ENCODE measurements at places on chromosomes 11 and 22. TPM values are rescaled to one million over a fixed set of nuclear protein-coding genes. Genes with fewer than 3 reads are reported as not detected.

Gene PIK3C2A
- total RNA-seq, result 68.3 TPM

DNA sequence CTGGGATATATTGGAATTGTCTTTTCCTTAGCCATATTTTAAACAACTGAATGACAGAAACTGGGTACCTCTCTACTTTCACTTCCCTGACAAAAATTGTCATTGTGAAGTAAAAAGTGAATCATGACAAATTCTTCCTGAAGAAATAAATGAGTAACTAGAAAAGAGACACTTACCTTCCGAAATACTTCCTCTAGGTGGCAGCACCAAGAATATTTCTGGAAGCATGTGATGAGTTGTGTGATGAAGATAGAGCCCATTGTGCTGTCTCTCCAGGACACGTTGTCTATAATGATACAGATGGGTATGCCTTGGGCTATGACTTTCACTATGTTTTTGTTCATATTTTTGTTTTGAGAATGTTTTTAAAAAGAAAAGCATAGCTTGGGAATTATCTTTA lies 21.5 kb downstream of the CASP4 start:
- H3K27me3 ChIP-seq, result no peaks in the 10 kb centered on the region
- H3K36me3 ChIP-seq, result no peaks in the 10 kb centered on the region
- no peaks in the 10 kb centered on the region for H3K4me1 ChIP-seq
- H3K27ac ChIP-seq, result no peak overlapping the region
- H3K4me3 ChIP-seq, result no peak overlapping the region
- peak; percentile 33 for DNase-seq

Gene MS4A3
- total RNA-seq, result 0.13 TPM

DNA sequence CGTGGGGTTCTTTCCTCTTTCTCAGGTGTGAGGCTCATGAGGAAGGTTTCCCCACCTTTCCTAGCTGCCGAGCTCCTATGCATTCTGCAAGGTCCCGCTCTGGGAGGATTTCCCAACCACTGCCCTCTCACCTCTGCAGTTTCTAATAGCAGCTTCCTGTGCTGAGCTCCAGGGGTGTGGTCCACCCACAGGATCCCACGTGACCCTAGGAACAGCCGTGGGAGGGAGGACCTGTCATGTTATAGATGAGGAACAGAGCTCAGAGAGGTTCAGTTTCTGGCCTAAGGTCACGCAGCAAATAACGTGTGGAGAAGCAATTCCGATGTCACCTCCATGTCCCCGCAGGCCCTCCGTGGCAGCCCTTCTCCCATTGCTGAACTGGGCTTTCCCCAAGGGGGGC lies 38.5 kb downstream of the FLRT1 start:
- H3K27ac ChIP-seq, result no peak overlapping the region
- H3K4me1 ChIP-seq, result no peaks in the 10 kb centered on the region
- H3K36me3 ChIP-seq, result no peaks in the 10 kb centered on the region
- no peaks in the 10 kb centered on the region for H3K27me3 ChIP-seq

DNA sequence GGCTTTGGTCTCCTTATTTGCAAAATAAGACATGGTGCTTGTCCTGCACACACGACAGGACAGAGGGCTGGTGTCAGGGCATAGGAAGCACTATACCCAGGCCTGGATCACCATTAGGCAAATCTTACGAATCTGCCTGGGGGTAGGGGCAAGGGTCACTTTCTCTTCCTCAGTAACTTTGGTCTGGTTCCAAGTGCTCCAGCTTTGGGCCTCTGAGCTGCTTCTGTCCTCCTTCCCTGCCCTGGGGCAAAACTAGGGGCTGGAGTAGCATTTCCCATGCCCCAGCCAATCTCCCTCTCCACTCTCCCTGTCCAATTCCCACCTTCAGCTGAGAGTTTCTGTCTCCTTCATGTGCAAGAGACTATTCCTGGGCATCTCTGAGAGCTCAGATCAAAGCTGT lies 123.7 kb upstream of the NECTIN1 start:
- no peaks in the 10 kb centered on the region for H3K36me3 ChIP-seq
- H3K4me3 ChIP-seq, result no peak overlapping the region
- no peaks in the 10 kb centered on the region for H3K4me1 ChIP-seq

DNA sequence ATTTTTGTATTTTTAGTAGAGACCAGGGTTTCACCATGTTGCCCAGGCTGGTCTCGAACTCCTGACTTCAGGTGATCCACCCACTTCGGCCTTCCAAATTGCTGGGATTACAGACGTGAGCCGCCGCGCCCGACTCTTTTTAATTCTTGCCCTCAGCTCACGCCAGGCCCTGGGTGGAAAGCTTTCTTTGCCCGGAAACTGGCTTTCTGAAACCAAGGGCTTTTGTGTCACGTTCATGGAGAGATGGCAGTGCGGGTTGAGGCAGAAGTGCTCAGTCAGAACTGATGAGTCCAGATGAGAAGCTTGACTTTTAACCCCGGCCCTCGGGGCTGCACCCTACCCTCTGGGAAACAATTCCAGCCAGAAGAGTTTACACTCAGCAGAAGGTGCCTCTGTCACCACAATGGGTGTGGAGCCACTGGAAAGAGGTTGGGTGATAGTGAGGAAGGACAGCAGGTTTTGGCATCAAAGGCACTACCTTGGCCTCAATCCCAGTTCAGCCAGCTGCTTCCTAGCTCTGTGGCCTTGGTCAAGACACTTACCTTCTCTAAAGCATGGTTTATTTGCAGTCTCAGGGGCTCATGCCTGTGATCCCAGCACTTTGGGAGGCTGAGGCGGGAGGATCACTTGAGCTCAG lies 890 bp upstream of the ARFGAP3 start:
- H3K27ac ChIP-seq, result no peak overlapping the region
- H3K4me1 ChIP-seq, result peaks cover 6% of the 10 kb centered on the region
- no peak for DNase-seq
- no peaks in the 10 kb centered on the region for H3K36me3 ChIP-seq

DNA sequence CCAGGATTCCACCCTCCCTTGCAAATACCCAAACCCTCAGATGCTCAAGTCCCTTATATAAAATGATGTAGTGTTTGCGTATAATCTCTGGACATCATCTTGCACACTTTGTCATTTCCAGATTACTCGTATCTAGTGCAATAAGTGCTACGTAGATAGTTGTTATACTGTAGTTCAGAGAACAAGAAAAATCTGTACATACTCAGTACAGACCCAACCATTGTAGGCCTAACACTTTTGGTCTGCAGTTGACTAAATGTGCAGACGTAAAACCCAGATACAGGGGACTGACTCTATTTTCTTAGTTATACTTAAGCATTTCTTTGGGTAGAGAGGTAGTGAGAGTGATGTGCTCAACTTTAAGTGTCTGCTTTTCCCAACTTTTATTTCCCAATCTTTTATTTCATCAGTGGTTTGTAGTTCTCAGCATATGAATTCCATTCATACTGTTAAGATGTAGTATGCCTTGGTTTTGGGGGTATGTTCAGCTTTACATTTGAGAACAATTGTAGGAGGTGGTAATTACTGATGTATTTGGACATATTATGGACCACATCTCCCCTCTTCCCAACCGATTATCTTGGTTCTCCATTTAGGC lies 43.9 kb downstream of the DDX6 start:
- no peak overlapping the region for H3K4me3 ChIP-seq
- no peak for DNase-seq
- H3K27me3 ChIP-seq, result no peaks in the 10 kb centered on the region
- no peak overlapping the region for H3K27ac ChIP-seq

Gene FSHB
- not detected for total RNA-seq

DNA sequence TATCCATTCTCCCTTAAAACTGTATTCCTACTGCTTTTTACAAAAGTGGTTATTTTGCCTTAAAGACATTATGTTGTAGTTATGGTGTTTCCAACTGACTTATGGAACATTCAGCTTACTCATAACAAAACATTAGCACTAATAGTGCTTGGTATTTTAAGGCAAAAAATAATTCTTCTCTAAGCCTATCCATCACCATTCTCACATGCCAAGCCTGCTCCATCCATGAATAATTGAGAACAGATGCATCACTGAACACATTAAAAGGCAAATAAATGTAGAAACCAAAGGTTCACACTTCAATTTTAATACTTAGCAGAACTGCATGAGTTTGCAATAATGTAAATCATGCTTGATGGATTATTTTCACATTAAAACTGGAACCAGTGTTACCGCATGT lies 42.3 kb upstream of the DDI1 start:
- H3K27ac ChIP-seq, result no peak overlapping the region
- no peaks in the 10 kb centered on the region for H3K4me1 ChIP-seq
- DNase-seq, result no peak
- H3K27me3 ChIP-seq, result no peaks in the 10 kb centered on the region

DNA sequence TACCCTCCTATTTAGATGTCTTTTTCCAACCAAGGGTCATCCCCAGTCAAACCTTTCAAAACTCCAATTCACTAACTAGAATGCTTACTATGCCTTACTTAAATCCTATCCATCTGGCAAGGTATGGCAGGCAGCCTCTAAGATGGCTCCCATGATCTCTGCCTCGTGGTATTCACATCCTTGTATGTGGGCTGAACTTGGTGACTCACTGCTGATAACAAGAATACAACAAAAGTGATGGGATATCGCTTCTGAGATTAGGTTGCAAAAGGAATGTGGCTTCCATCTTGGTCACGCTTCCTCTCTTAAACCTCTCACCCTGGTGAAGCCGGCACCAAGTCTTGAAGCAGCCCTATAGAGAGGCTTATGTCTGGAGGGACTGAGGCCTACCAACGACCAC lies 29.6 kb upstream of the UPB1 start:
- no peak overlapping the region for H3K4me3 ChIP-seq
- no peak overlapping the region for H3K27ac ChIP-seq
- peaks cover 8% of the 10 kb centered on the region for H3K4me1 ChIP-seq

Gene OR8A1
- total RNA-seq, result not detected

Gene PARVA
- total RNA-seq, result 29.1 TPM

Gene CLCF1
- 9.3 TPM for total RNA-seq

GRCh38 chr11:65525546-65526480 lies 930 bp downstream of the SCYL1 start:
- peaks cover 6% of the 10 kb centered on the region for H3K36me3 ChIP-seq
- no peak for DNase-seq
- H3K4me1 ChIP-seq, result peaks cover 5% of the 10 kb centered on the region
- H3K27ac ChIP-seq, result peak overlapping the region; percentile 78

Gene CTSC
- 80.2 TPM for total RNA-seq

- no peaks in the 10 kb centered on the region for H3K27me3 ChIP-seq
- no peaks in the 10 kb centered on the region for H3K4me1 ChIP-seq
- H3K36me3 ChIP-seq, result no peaks in the 10 kb centered on the region
- DNase-seq, result no peak
- H3K4me3 ChIP-seq, result no peak overlapping the region
- no peak overlapping the region for H3K27ac ChIP-seq
Observed at GRCh38 chr11:79087238-79087960, 353.4 kb downstream of the TENM4 start.

Gene LRFN4
- total RNA-seq, result 56.7 TPM

DNA sequence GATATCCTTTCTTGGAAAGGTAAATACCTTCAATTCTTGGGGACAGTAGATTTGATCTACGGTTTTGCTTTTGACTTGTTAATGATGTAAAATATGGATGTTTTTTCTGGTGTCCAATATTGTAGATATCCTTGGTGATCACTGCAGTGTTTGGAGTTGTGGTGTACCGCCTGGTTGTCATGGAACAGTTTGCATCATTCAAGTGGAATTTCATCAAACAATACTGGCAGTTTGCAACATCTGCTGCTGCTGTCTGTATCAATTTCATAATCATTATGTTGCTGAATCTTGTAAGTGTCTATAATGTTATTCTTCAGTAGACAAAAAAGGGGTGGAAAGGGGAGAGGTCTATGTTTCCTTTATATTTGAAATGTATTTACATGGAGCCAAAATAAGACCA lies 27.4 kb upstream of the MUC15 start:
- no peaks in the 10 kb centered on the region for H3K36me3 ChIP-seq
- H3K27ac ChIP-seq, result no peak overlapping the region
- no peaks in the 10 kb centered on the region for H3K27me3 ChIP-seq
- no peak for DNase-seq
- H3K4me1 ChIP-seq, result no peaks in the 10 kb centered on the region

DNA sequence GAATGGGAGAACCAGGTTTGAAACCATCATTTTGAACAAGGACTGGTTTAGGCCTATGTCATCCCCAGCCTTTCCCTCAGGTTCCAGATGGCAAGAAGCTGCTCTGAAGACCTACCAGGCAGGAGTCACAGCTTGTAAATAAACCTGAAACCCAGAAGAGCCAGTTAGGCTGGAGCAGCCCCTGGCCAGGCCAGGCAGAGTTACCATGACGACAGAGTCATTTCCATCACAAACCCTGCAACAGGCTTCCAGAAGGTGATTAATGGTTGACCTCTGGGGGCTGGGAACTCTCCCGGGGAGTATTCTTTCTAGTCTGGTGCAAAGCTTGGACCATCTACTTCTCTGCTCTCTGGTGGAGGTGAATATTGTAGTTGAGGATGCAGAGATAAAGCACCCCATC lies 164.1 kb upstream of the NCAM1 start:
- no peaks in the 10 kb centered on the region for H3K36me3 ChIP-seq
- no peak overlapping the region for H3K4me3 ChIP-seq
- H3K27ac ChIP-seq, result no peak overlapping the region
- peaks cover 7% of the 10 kb centered on the region for H3K27me3 ChIP-seq
- H3K4me1 ChIP-seq, result no peaks in the 10 kb centered on the region
- no peak for DNase-seq

- no peaks in the 10 kb centered on the region for H3K4me1 ChIP-seq
- H3K4me3 ChIP-seq, result no peak overlapping the region
- H3K36me3 ChIP-seq, result no peaks in the 10 kb centered on the region
Observed at GRCh38 chr11:108724974-108725689, 60.3 kb downstream of the DDX10 start.

GRCh38 chr11:64503186-64503753 lies 87.8 kb upstream of the SLC22A12 start:
- no peak for DNase-seq
- H3K27ac ChIP-seq, result no peak overlapping the region
- no peaks in the 10 kb centered on the region for H3K4me1 ChIP-seq
- H3K4me3 ChIP-seq, result no peak overlapping the region

DNA sequence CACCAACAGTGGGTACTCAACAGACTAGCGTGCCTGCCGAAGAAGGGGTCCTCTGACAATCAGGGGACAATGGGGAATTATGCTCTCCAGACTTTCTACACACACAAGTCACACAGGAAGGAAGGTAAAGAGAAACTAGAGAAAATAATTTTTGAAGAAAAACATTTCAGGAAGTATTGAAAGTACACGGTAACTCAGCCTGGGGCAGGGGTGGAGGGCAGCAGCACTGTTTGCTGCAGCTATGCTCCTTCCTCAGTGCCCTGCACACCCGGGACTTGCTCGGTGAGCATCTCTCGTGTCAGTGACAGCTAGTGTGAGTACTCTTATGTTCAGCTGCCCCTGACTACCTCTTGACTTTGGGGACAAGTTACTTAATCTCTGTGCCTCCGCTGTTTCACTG lies 18.0 kb upstream of the APOA1 start:
- peaks cover 3% of the 10 kb centered on the region for H3K36me3 ChIP-seq
- H3K27me3 ChIP-seq, result no peaks in the 10 kb centered on the region
- no peak overlapping the region for H3K27ac ChIP-seq
- H3K4me3 ChIP-seq, result no peak overlapping the region
- peaks cover 8% of the 10 kb centered on the region for H3K4me1 ChIP-seq
- no peak for DNase-seq

- H3K27me3 ChIP-seq, result no peaks in the 10 kb centered on the region
- no peaks in the 10 kb centered on the region for H3K36me3 ChIP-seq
- no peak overlapping the region for H3K27ac ChIP-seq
- no peaks in the 10 kb centered on the region for H3K4me1 ChIP-seq
- no peak for DNase-seq
Observed at GRCh38 chr11:62976109-62976508, 8.7 kb downstream of the SLC22A6 start.

Gene KIF18A
- 20.8 TPM for total RNA-seq

- no peak for DNase-seq
- H3K27me3 ChIP-seq, result no peaks in the 10 kb centered on the region
- no peaks in the 10 kb centered on the region for H3K4me1 ChIP-seq
- peak overlapping the region; percentile 77 for H3K4me3 ChIP-seq
Observed at GRCh38 chr22:28773461-28773867, 969 bp downstream of the CCDC117 start.

GRCh38 chr22:26762503-26763472 lies 105.4 kb downstream of the MIAT start:
- no peaks in the 10 kb centered on the region for H3K4me1 ChIP-seq
- H3K27me3 ChIP-seq, result no peaks in the 10 kb centered on the region
- H3K27ac ChIP-seq, result no peak overlapping the region
- H3K36me3 ChIP-seq, result no peaks in the 10 kb centered on the region

Gene CHADL
- total RNA-seq, result 0.33 TPM
